ENCODE measurements at places on chromosomes 6 and 20. TPM values are rescaled to one million over a fixed set of nuclear protein-coding genes. Genes with fewer than 3 reads are reported as not detected.

- peaks cover 17% of the 10 kb centered on the region for H3K27me3 ChIP-seq
- peaks cover 4% of the 10 kb centered on the region for H3K36me3 ChIP-seq
- peaks cover 36% of the 10 kb centered on the region for H3K4me1 ChIP-seq
- no peak overlapping the region for H3K27ac ChIP-seq
- no peak overlapping the region for H3K4me3 ChIP-seq
- no peak for DNase-seq
Observed at GRCh38 chr20:37690626-37691369, 3.0 kb upstream of the CTNNBL1 start.

The BNIP5 gene
- total RNA-seq: not detected

The VGLL2 gene
- not detected for total RNA-seq

The BANF2 gene
- total RNA-seq: not detected

DNA sequence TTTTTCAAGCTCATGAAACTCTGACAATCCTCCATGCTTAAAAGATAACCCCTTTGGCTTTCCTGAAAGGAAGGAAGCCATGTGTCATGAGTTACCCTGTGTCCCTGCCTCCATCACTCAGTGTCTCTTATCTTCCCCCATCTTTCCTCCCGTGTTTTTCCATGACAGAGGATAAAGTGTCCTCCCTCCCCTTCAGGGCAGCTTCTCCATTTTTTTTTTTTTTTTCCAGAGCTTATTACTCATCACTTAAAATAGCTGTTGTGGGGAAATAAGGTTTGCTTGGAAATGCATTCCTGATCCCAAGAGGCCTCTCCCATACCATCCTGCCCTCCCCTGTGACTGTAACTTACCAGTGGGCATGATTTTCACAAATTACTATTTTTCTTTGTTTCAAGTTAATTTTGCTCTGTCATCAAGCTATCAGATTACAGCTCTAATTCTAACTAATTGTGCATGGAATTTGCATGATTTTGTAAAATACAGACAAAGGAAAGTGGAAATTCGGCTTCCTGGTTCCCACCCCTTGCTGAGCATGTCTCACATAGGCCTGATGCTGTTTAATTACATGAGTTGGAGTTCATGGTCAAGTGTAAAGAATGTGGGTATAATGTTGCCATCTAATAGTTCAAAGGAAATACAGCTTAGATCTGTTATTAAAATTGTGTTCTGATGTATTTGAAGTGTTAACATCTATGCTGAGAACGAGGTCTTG is 614.5 kb upstream of the FLRT3 start:
- H3K4me1 ChIP-seq: no peaks in the 10 kb centered on the region
- no peak overlapping the region for H3K27ac ChIP-seq
- H3K27me3 ChIP-seq: no peaks in the 10 kb centered on the region

The RNF182 gene
- not detected for total RNA-seq

DNA sequence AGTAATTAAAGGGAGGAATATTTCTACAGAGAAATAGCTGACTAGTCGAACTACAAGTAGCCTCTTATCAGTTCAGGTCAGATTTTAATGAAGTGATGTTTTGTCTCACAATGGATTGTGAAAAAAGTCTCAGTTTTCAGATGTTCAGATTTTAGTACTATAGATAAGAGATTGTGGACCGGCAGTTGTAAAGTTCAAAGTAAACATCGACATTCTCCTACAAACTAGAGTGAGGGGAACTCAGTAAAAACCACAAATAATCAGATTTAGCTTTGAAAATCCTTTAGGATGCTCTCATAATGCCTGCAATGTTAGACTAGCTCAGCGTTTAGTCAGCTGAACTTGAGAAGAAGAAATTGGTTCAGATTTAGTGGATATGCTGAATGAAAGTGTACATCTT is 39.9 kb downstream of the RCAN2 start:
- H3K4me1 ChIP-seq: no peaks in the 10 kb centered on the region
- H3K27ac ChIP-seq: no peak overlapping the region
- peaks cover 48% of the 10 kb centered on the region for H3K27me3 ChIP-seq
- no peaks in the 10 kb centered on the region for H3K36me3 ChIP-seq
